ENCODE measurements at places on chromosomes 6 and 20. TPM values are rescaled to one million over a fixed set of nuclear protein-coding genes. Genes with fewer than 3 reads are reported as not detected.
A peak's percentile ranks its signal among the peaks of the same experiment; 100 is the strongest.

The RTEL1 gene
- total RNA-seq = 9.4 TPM

DNA sequence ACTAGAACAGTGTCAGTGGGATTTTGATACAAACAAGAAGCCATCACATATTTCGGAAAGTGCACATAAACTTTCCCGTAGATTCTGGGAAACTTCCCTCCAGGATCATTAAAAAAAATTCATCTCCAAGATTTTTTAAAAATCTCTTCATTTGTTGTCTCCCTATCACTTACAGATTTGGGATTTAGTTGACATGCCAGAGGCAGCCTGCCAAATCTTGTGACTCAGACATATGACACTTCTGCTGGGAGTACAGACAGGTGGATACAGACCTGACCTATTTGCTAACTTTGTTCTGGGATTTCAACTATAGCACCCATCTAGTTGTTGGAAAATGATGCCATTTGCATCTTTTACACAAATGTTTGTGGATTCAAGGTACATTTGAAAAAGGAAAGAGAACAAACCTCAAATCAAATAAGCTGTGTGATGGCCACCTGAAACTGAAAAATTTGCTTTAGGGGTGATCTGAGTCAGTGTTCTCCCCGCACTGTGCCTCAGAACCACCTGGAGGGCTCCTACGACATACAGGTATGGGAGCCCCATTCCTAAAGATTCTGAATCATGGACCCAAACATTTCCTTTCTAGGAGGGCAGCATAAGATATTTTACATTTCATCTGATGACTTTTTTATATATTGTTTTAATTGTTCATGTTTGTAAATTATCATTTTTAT lies 21.9 kb upstream of the CD2AP start:
- DNase-seq = no peak
- no peak overlapping the region for H3K4me3 ChIP-seq
- H3K4me1 ChIP-seq = no peaks in the 10 kb centered on the region
- no peaks in the 10 kb centered on the region for H3K27me3 ChIP-seq
- H3K27ac ChIP-seq = no peak overlapping the region

DNA sequence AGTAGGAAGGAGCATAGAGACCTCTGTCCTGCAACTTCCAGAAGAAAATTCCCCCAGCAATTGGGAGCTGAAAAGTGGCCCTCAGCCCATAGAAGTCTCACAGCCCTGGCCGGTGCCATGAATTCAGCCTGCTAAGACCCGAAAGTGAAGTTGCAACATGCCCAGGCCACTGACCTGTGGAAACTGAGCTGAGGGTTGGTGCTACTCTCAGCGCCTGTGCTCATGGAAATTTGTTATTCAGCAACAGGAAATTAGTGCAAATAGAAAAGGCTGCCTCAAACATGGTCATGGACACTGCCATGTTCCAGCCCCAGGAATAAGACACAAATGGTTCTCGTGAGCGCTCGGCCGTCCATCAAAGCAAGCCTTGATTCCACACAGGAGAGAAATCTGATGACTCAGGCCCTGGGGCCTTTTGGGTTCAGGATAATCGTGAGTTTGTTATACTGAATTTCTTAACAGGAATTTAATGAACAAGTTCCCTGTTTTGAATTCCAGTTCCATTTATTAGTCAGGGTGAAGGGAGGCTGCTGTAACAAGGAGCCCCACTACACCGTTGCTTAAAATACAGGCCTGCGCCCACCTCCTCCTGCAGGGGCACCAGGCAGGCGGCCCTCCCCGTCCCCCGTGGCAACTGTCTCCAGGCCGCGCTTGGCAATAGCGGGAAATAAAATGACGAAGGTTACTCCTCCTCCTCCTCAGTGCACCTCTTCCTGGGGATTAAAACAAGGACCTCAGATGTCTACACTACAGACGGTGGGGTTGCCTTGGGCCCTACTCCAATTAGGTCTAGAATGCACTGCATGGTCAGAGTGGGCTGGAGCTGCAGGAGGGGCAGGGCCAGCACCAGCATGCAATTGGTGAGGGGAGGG lies 152.9 kb downstream of the ERMARD start:
- no peaks in the 10 kb centered on the region for H3K4me1 ChIP-seq
- no peaks in the 10 kb centered on the region for H3K27me3 ChIP-seq
- no peak overlapping the region for H3K27ac ChIP-seq
- H3K4me3 ChIP-seq = no peak overlapping the region
- H3K36me3 ChIP-seq = no peaks in the 10 kb centered on the region

The FOXF2 gene
- total RNA-seq = 2.5 TPM

DNA sequence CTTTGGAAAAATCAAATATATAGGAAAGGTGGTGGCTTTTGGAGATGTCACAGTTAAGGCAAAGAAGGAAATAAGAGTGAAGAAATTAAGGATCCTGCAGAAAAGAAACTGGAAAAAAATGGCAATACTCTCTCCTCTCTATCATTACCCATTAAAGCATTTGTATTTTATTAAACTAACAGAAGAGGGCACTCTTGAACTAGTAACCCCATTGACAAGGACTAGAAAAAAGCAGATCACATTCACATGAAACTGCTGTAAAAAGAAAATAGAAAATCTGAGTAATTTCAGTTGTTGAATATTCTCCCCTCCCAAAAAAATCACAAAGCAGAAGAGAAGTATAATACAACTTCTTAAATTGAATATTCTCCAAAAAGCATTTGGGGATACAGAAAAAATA lies 104.1 kb upstream of the SLC35B3 start:
- DNase-seq = no peak
- H3K4me3 ChIP-seq = no peak overlapping the region
- H3K36me3 ChIP-seq = no peaks in the 10 kb centered on the region
- H3K27me3 ChIP-seq = no peaks in the 10 kb centered on the region

The ADGRF5 gene
- not detected for total RNA-seq

- H3K27me3 ChIP-seq = no peaks in the 10 kb centered on the region
- H3K4me3 ChIP-seq = peak overlapping the region; percentile 14
- peak; percentile 72 for DNase-seq
- H3K27ac ChIP-seq = no peak overlapping the region
Measured at GRCh38 chr6:78947962-78948361, 80.6 kb downstream of the IRAK1BP1 start.

- no peak overlapping the region for H3K27ac ChIP-seq
- no peaks in the 10 kb centered on the region for H3K27me3 ChIP-seq
- DNase-seq = no peak
- H3K36me3 ChIP-seq = no peaks in the 10 kb centered on the region
- no peak overlapping the region for H3K4me3 ChIP-seq
Measured at GRCh38 chr6:89505847-89506246, 72.9 kb downstream of the ANKRD6 start.

GRCh38 chr6:116238083-116238482 lies 15.8 kb downstream of the TSPYL4 start:
- no peaks in the 10 kb centered on the region for H3K36me3 ChIP-seq
- DNase-seq = peak; percentile 63
- H3K4me1 ChIP-seq = no peaks in the 10 kb centered on the region
- no peak overlapping the region for H3K4me3 ChIP-seq
- no peak overlapping the region for H3K27ac ChIP-seq
- no peaks in the 10 kb centered on the region for H3K27me3 ChIP-seq

The CLVS2 gene
- not detected for total RNA-seq

DNA sequence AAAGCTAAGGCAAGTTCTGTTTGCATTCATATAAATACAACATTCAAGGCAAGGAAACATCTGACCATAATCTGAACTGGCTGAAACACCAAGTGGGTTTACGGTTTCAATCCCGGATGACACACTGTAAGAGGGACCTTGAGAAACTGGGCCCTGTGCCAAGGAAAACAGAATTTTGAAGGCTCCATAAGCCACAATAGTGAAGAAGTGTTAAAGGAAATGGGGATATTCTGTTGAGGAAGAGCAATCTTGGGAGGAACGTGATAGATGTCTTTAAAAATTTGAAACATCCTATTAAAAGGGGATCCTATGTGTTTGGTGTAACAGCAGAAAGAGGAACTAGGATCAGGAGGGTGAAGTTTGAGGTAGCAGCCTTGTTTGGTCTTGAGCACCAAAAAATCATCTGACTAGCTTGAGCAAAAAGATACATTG lies 82.4 kb upstream of the TAB2 start:
- H3K27ac ChIP-seq = no peak overlapping the region
- no peaks in the 10 kb centered on the region for H3K36me3 ChIP-seq
- peak; percentile 90 for DNase-seq
- H3K4me3 ChIP-seq = no peak overlapping the region

The TGM3 gene
- total RNA-seq = not detected

The SAPCD1 gene
- not detected for total RNA-seq

DNA sequence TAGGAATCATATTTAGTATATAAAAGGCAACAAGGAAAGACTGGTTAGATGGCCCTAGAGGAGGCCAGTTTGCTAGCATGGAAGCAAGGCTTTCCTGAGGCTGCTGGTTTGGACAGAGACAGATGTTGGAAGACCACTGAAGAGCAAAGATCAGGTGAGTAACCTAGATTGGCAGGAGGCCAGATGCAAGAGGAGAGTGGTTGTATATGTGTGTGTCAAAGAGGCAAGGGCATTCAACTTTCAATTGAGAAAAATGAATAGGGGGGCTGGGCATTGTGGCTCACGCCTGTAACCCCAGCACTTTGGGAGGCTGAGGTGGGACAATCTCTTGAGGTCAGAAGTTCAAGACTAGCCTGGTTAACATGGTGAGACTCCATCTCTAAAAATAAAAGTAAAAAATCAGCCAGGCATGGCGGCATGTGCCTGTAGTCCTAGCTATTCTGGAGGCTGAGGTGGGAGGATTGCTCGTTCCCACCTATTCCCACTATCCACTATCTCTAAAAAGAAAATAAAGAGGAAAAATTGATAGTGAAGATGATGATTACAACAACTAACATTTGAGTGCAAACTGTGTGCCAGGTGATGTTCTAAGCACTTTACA lies 79.8 kb downstream of the PRDM1 start:
- DNase-seq = peak; percentile 77
- H3K4me1 ChIP-seq = peaks cover 15% of the 10 kb centered on the region
- no peaks in the 10 kb centered on the region for H3K27me3 ChIP-seq
- H3K36me3 ChIP-seq = no peaks in the 10 kb centered on the region

The FOXO3 gene
- total RNA-seq = 38.7 TPM

DNA sequence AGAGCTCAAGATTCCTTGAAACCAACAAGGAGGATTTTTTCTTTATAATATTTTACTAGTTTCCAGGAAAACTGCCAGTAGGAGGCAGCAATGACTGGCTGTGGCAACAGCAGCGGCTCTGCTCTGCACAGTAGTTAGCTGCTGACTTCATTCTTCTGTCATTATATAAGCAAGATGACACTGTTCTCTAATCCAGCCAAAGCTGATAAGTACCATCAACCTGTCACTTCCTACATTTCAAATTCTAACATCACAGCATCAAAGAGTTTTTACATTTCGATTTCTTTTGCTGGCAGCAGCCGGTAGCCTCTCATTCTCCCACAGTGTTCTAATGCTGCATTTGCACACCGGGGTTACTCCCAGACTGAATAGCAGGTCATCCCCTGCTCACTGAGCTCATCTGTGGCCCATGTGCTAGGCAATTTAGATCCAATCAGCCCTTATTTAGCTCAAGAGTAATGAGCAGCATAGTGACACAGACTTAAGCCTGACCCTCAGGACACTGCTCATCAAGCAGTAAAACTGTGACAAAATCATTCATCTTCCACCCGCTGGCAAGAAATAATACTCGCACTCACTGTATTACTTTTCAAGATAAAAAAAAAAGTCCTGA lies 67.8 kb downstream of the MMS22L start:
- DNase-seq = peak; percentile 76
- no peaks in the 10 kb centered on the region for H3K27me3 ChIP-seq
- H3K27ac ChIP-seq = no peak overlapping the region
- H3K4me3 ChIP-seq = no peak overlapping the region
- H3K4me1 ChIP-seq = no peaks in the 10 kb centered on the region
- no peaks in the 10 kb centered on the region for H3K36me3 ChIP-seq

The ERVFRD-1 gene
- total RNA-seq = not detected

The CST2 gene
- total RNA-seq = not detected

DNA sequence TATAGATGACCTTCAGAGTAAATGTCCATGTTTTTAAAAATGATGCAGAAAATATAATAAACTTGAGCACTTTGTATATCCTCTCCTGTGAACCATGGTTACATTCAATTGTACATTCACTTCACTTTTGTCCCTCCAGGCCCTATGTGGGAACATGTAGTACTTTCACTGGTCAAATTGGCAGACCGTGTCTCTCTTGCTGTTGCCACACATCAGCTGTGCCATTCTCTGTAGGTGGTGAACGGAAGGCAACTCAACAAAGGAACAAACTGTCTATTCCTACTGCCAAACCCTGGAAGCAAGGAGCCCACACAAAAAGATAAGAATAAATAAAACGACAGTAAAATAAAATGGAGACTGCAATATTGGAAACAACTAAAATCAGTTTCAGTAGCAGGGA lies 2.0 kb downstream of the ROS1 start:
- no peak for DNase-seq
- no peak overlapping the region for H3K4me3 ChIP-seq
- peaks cover 1% of the 10 kb centered on the region for H3K27me3 ChIP-seq
- no peaks in the 10 kb centered on the region for H3K36me3 ChIP-seq

GRCh38 chr6:15839969-15840541 lies 177.2 kb upstream of the DTNBP1 start:
- H3K4me1 ChIP-seq = no peaks in the 10 kb centered on the region
- no peak for DNase-seq

The CLPSL2 gene
- not detected for total RNA-seq

GRCh38 chr6:33439956-33440648 lies 14.3 kb upstream of the ZBTB9 start:
- H3K4me1 ChIP-seq = no peaks in the 10 kb centered on the region
- H3K36me3 ChIP-seq = peaks cover 73% of the 10 kb centered on the region
- no peak overlapping the region for H3K4me3 ChIP-seq
- no peak overlapping the region for H3K27ac ChIP-seq
- DNase-seq = peak; percentile 38

The PHF1 gene
- 12.2 TPM for total RNA-seq

DNA sequence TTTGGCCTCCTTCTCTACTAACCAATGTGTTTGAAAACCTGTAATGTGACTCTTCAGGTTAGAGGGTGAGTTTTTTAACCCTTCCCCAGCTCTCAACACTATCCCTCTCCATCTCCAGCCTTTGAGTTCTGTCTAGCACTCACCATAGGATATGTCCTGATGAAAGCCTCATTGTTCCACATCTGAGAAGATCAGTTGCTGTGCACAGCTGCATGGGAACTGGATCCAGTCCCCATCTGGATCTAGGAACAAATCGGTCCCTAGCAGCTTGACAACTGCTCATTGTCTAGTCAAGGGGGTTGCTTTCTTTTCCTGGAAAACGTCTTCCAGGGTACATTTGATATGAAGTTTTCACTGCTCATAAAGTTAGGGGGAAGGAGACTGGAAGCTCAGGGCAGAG lies 45.4 kb upstream of the AGPAT4 start:
- no peaks in the 10 kb centered on the region for H3K36me3 ChIP-seq
- no peak for DNase-seq
- H3K4me3 ChIP-seq = no peak overlapping the region
- no peaks in the 10 kb centered on the region for H3K4me1 ChIP-seq

The CD24 gene
- total RNA-seq = 0.28 TPM

- no peak overlapping the region for H3K4me3 ChIP-seq
- peaks cover 13% of the 10 kb centered on the region for H3K27me3 ChIP-seq
- peak; percentile 89 for DNase-seq
- no peaks in the 10 kb centered on the region for H3K36me3 ChIP-seq
Measured at GRCh38 chr6:17156112-17156921, 54.5 kb downstream of the STMND1 start.

The COMMD7 gene
- 46.9 TPM for total RNA-seq
